ENCODE measurements at places on chromosomes 1 and 21. TPM values are rescaled to one million over a fixed set of nuclear protein-coding genes. Genes with fewer than 3 reads are reported as not detected.

- DNase-seq, result no peak
These were observed 121.5 kb upstream of the SOD1 start for GRCh38 chr21:31537872-31538576.

ESRRG gene
- total RNA-seq, result not detected

IVL gene
- total RNA-seq, result not detected

GRCh38 chr1:207072233-207072632 lies 16.4 kb upstream of the C4BPB start:
- no peak for DNase-seq

DNA sequence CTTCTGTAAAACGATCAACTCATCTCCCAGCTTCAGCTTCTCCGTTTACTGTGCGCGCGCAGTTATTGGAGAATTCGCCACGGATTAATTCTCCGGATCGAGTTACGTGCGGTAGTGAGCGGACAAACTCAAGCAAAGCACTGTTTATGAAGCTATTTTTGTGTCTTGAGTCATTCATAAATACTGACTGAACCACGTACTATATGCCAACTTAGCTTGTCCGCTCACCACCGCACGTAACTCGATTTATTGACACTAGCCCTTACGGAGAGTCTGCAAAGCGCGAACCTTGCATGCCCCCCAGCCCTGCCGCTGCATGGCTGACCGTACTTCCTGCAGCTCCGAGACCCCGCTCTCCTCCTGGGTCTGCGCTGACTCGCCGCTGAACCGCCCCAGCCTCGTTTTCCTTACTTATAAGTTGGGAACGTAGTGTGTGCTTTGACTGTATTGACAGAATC lies 773 bp downstream of the CHD1L start:
- peak; percentile 34 for DNase-seq
